ENCODE measurements at places on chromosomes 7 and 10. TPM values are rescaled to one million over a fixed set of nuclear protein-coding genes. Genes with fewer than 3 reads are reported as not detected.

Gene POP7
- total RNA-seq = 33.6 TPM

GRCh38 chr7:71846160-71846559, 566.0 kb downstream of the CALN1 start:
- no peaks in the 10 kb centered on the region for H3K27me3 ChIP-seq
- no peak overlapping the region for H3K27ac ChIP-seq
- no peaks in the 10 kb centered on the region for H3K36me3 ChIP-seq
- no peaks in the 10 kb centered on the region for H3K4me1 ChIP-seq
- no peak for DNase-seq

DNA sequence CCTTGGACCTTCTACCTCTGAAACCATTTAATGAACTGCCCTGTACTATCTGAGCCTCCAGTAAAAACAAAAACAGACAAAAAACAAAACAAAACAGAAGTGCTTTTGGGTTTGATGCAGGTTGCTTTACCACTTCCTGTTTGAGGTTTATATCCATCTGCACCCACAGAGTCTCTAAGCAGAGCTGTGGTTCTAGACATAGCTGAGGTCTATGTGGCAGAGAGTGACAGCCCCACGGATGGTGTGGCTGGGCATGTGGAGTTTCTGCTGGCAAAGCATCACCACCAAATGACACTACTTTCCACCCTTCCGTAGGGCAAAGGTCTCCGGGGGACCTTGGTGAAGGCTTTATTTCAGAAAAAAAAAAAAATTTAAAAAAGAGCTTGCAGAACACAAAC, 754.2 kb downstream of the GRID1 start:
- H3K27me3 ChIP-seq = no peaks in the 10 kb centered on the region
- H3K27ac ChIP-seq = no peak overlapping the region
- no peaks in the 10 kb centered on the region for H3K4me1 ChIP-seq
- no peak for DNase-seq

Gene SORCS3
- total RNA-seq = 0.19 TPM

DNA sequence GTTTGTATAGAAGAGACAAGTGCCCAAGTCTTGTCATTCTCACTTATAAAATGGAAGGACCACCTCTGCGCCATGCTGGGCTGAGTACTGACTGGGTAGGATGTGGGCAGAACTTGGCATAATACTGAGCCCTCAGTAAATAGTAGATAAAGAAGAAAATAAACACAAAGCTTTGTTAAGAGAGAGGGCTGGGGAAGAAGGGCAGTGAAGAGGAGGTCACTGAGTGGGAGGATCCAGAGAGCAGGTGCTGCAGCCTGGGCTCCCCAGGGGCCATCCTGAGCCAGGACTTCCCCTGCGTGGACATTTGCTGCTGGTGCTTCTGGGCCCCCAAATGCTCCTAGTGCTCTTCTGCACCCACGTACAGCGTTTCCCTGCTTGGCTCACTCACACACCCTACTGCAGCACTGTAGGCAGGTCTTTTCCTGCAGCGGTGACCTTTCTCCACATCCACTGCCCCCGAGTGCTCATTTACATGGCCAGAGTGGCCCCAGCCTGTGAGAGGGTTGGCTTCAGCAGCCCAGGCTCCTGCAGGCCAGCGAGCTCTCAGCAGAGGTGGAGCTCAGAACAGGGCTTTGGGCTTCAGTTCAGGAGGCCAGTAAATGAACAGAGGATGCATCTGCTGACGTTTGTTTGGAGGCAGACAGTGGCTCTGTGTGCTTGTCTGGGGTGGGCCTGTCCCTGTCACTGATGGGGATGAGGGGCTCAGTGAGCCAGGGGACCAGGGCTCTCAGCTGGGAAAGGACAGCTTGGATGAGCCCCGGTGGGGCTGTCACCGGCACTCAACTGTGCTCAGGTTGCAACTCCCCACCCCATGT, 164.6 kb downstream of the ADARB2 start:
- no peak overlapping the region for H3K4me3 ChIP-seq
- H3K4me1 ChIP-seq = no peaks in the 10 kb centered on the region
- H3K36me3 ChIP-seq = no peaks in the 10 kb centered on the region

DNA sequence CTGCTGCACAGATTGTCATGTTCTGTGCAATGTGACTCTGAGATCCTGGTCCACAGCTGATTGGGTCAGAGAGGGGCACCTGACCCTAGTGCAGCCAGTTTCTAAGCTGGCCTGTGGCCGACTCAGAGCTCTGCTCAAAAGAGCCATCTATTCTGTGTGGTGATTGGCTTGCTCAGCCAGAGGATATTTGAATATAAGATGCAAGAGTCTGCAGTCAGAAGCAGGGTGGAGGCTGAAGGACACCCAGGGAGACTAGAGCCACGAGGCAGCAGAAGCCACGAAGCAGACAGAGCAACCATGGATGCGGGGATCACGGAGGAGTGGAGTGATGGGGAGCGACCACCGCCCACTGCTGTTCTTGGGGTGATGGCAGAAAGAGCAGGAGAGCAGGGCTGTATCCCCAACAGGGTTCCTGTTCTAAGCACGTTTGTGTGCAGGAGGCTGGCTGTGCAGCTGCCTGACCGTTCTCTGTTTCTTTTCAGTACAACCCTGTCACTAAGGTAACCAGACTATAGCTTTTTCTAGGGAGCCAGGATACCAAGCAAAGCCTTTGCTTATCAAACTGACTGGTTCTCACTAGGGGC, 19.5 kb upstream of the RHEB start:
- H3K36me3 ChIP-seq = no peaks in the 10 kb centered on the region
- no peak overlapping the region for H3K4me3 ChIP-seq
- peak overlapping the region; percentile 4 for H3K27ac ChIP-seq
- no peaks in the 10 kb centered on the region for H3K27me3 ChIP-seq

Gene TCF7L2
- total RNA-seq = 17.5 TPM

Gene C10orf53
- total RNA-seq = not detected
